EH (cell line): ENCODE measurements at places on chromosomes 2 and 18.

- no peak for DNase-seq
These were observed 28.2 kb downstream of the LPIN1 start for GRCh38 chr2:11774600-11774999.

DNA sequence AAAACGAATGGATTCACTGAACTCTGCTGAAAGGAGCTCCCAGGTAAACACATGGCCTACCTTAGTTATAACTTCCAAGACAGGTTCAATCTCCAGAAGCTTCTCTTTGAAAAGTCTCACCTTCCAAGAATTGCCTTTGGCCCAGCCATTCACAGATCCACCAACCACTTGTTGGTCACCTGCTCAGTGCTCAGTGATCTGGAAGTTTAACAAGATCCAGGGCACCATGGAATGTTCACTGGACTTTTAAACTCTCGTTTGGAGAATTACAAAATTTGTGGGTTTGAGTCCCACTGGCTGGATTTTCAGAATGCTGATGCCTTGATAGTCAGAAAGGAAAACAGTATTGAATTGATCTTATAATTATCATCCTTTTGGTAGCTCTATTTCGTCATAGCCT, 9.4 kb downstream of the GPR39 start:
- no peak for DNase-seq

DNA sequence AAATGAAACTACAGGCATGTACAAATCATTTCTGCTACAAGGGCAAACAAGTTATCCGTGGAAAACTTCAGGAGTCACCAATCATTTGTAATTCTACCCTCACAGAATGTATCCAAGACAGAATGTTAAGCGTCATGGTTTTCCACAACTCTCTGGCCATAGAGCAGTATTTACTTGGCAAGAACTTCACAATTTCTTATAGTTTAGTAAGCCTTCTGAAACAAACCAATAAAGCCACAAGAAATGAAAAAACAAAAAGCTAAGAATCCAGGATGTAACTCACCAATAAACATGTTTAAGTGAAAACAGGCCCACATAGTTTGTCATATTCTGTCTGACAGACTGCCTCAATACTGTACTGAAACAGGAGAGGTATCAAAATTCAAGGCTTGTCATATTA, 70.3 kb downstream of the LNPK start:
- peak; percentile 79 for DNase-seq

GRCh38 chr2:10845640-10846039, 33.1 kb upstream of the PDIA6 start:
- no peak for DNase-seq

GRCh38 chr2:44245083-44245861, 30.0 kb upstream of the SLC3A1 start:
- peak; percentile 35 for DNase-seq

GRCh38 chr2:37080689-37081088, 3.5 kb downstream of the HEATR5B start:
- DNase-seq, result no peak

GRCh38 chr2:10258726-10259125, 44.0 kb upstream of the HPCAL1 start:
- no peak for DNase-seq

- peak; percentile 74 for DNase-seq
These were observed 16.4 kb upstream of the HNMT start for GRCh38 chr2:137947728-137948336.
